ENCODE measurements at places on chromosomes 7 and 10. TPM values are rescaled to one million over a fixed set of nuclear protein-coding genes. Genes with fewer than 3 reads are reported as not detected.

The ANXA8L1 gene
- total RNA-seq, result not detected

The TEX47 gene
- total RNA-seq, result not detected

The TRPV6 gene
- not detected for total RNA-seq

The CDHR1 gene
- total RNA-seq, result 0.20 TPM
